ENCODE measurements at places on chromosomes 4 and X. TPM values are rescaled to one million over a fixed set of nuclear protein-coding genes. Genes with fewer than 3 reads are reported as not detected.

- DNase-seq: no peak
These were observed 1158.1 kb downstream of the FSTL5 start for GRCh38 chr4:161005746-161006145.

- no peak for DNase-seq
These were observed 32.2 kb downstream of the CFAP299 start for GRCh38 chr4:80367737-80368136.

DNA sequence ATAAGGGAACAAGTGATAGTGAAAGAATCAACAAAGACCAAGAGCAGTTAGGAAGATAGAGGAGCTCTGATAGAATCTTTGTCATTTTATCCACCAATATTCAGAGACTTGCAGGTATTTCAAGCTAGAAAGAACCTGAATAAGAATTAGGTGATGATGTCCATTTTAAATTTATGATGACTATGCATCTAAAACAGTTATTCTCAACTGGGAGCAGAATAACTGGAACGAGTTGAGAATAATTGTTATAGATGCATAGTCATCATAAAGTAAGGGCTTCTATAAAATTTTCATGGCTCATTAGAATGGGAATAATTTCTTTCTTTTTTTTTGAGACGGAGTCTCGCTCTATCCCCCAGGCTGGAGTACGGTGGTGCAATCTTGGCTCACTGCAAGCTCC is 5.8 kb downstream of the OCIAD1 start:
- DNase-seq: no peak

DNA sequence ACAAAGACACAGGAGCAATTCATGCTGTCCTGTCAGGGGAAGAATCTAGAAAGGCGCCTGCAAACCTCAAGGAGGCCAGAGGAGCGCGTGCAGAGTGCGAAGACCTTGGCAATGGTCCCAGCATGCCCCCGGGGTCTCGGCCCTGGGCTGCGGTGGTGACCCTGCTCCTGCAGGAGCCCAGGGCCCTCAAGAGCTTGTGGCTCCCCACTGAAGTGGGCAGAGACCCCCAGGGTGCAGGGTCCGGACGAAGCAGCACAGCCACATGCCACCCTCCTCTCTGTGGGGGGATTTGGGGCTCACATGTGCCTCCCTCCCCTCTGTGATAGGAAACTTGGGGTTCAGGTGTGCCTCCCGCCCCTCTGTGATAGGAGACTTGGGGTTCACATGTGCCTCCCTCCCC is 39.3 kb downstream of the GAK start:
- DNase-seq: no peak

CLGN gene
- 3.6 TPM for total RNA-seq

DNA sequence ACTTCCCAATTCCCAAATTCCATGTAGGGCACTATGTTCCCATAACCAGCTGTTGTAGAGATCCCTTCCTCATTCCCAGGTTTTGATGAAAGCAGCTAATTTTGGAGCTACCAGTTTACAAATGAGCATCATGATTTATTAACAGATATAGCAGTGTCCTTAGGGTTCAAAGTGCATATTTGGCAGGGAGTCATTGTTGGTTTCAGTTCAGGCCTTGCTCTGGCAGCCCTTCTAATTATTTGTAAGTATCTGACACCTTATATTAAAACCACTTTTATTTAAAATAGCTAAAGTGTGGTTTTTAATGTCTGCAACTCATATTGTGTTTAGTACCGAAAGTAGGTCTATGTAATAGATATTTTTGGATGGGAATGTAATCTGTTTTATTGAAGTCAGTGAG is 518.5 kb downstream of the TLL1 start:
- no peak for DNase-seq

Measured in SJSA1 (cell line).